ENCODE measurements at places on chromosomes 4 and X.

GRCh38 chr4:40585201-40585799, 44.4 kb downstream of the RBM47 start:
- DNase-seq, result no peak

GRCh38 chr4:128854433-128854832, 44.9 kb downstream of the JADE1 start:
- no peak for DNase-seq

GRCh38 chr4:41160012-41160789, 54.1 kb downstream of the APBB2 start:
- DNase-seq, result no peak

- no peak for DNase-seq
Measured at GRCh38 chrX:72304877-72305276, 837 bp downstream of the CITED1 start.

GRCh38 chrX:100076031-100076430, 334.0 kb downstream of the PCDH19 start:
- DNase-seq, result no peak
